SJCRH30 (cell line): ENCODE measurements at places on chromosomes 6 and 20. TPM values are rescaled to one million over a fixed set of nuclear protein-coding genes. Genes with fewer than 3 reads are reported as not detected.

The MAFB gene
- total RNA-seq = not detected in 2 replicates

The SLC17A1 gene
- total RNA-seq = not detected in 2 replicates

The ZNF133 gene
- total RNA-seq = 16.2 and 16.4 TPM in 2 replicates

The EFCAB8 gene
- 0.28 and 0.58 TPM in 2 replicates for total RNA-seq

The BMP2 gene
- total RNA-seq = not detected in 2 replicates

The SOX18 gene
- total RNA-seq = 0.13 and 0.14 TPM in 2 replicates

The MED20 gene
- total RNA-seq = 33.4 and 34.8 TPM in 2 replicates
